ENCODE measurements at places on chromosomes 3 and 15.
A peak's percentile ranks its signal among the peaks of the same experiment; 100 is the strongest.

DNA sequence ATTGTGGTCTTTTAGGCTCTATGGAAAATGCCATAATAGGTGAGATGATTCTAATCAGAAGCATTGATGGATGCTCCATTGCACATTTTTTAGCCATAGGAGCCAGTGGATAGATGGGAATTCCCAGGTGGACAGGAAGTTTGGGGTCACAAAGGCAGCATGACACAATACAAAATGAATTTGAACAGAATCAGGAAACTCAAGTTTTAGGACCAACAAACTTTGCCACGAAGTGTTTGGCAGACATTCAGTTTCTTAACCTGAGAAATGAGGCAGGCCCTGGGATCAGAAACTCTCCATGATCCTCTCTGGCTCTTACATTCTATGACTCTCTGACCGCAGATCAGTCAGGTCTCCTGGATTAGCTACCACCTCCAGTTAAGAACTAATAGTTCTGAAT lies 275.4 kb downstream of the TIGIT start:
- no peak for DNase-seq

- no peak for DNase-seq
These were observed 289.3 kb downstream of the SHOX2 start for GRCh38 chr3:157816896-157817295.

GRCh38 chr15:58010983-58011382 lies 54.5 kb downstream of the ALDH1A2 start:
- DNase-seq, result peak; percentile 35

GRCh38 chr15:58165661-58166060 lies 27.5 kb downstream of the AQP9 start:
- peak; percentile 51 for DNase-seq

- DNase-seq, result no peak
These were observed 619.2 kb downstream of the DIPK2A start for GRCh38 chr3:144590854-144591253.
